ENCODE measurements at places on chromosomes 5 and 9. TPM values are rescaled to one million over a fixed set of nuclear protein-coding genes. Genes with fewer than 3 reads are reported as not detected.

SHOC1 gene
- total RNA-seq, result not detected

PCDHA5 gene
- total RNA-seq, result not detected

C5orf52 gene
- total RNA-seq, result not detected

PCDHGB1 gene
- total RNA-seq, result 0.62 TPM

CCL27 gene
- not detected for total RNA-seq

HMMR gene
- 31.0 TPM for total RNA-seq

SHC3 gene
- 2.0 TPM for total RNA-seq

PDCD1LG2 gene
- 9.5 TPM for total RNA-seq

DNA sequence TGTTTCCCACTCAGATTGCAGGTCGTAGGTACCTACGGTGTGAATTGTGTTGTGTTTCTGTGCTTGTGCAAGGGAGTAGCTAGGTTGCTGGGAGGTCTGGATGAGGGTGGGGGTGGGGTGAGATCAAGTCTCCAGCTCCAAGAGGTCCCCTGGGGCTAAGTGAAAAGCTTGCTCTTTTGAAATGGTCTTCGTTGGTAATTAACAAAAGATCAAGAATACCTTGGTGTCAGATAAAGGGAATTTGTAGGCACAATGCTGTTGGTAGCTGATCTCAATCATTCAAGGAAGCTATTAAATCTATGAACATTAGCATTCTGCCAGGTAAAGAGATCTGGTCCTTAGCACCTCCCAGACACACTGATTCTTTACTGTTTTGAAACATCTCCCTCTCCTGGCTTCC is 928 bp upstream of the PCDHGC4 start:
- no peak for DNase-seq

GRCh38 chr5:126354012-126354857 is 69.0 kb upstream of the GRAMD2B start:
- DNase-seq, result peak; percentile 74

DNA sequence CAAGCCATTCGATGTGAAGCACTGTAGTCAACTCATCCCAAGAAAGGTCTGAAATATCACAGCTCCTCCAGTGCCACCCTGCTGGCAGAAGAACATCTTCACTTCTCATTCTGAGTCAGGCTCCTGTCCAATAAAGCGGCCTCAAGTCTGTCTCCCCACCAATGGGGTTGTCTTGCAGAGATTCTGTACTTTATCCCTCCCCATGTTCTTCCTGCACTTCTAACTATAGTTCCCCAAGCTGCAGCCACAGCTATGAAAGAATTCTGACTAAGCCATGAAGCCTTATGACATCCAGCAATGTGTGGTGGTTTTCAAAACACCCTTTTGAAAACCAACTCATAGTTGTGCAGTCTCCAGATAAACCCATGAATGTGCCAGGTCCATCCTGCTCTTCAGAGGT is 6.8 kb downstream of the MACROH2A1 start:
- DNase-seq, result no peak

DNA sequence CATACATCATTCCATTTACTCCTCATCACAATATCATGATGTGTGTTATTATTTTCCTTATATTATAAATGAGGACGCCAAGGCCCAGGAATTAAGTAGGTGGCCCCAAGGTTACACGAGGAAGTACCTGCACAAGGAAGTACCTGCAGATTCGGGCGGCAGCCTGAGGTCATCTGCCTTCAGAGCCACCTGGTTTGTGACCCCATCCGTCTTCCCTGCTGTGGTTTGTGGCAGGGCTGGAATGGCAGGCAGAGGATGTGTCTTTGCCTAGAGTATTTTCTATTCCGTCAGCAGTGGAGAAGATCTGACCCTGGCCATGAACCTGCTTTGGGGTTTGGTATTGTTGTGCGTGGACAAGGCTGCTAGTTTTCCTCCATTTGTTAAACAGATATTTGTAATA is 59.7 kb downstream of the PDZD2 start:
- no peak for DNase-seq

DNA sequence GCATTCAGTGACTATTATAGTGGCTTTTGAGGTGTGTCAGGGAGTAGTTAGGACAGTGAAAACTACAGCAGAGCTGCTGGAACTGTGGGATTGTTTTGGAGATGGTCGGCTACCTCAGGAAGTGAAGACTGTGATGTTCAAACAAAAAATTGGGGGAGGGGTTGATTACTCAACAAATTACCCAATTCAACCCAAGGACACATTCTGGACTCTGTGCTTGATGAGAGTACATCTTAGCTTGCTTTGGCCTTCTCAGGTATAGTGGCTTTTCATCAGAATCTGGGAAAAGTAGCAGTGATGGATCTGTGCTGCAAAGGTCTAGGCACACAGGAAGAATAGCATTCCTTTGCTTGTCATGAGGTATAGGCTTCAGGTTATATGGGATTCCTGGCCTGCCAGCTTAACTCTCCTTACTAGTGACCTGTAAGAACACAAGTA is 47.0 kb downstream of the SLC44A1 start:
- DNase-seq, result no peak

GRCh38 chr5:124823380-124823779 is 76.9 kb upstream of the ZNF608 start:
- DNase-seq, result peak; percentile 4

GRCh38 chr9:88193766-88194165 is 55.5 kb upstream of the SPATA31C2 start:
- no peak for DNase-seq

- DNase-seq, result no peak
These were observed 32.3 kb downstream of the ATP6V0E1 start for GRCh38 chr5:173015598-173016455.

- DNase-seq, result peak; percentile 48
These were observed 1.3 kb upstream of the RNU6ATAC start for GRCh38 chr9:134165357-134166315.

DNA sequence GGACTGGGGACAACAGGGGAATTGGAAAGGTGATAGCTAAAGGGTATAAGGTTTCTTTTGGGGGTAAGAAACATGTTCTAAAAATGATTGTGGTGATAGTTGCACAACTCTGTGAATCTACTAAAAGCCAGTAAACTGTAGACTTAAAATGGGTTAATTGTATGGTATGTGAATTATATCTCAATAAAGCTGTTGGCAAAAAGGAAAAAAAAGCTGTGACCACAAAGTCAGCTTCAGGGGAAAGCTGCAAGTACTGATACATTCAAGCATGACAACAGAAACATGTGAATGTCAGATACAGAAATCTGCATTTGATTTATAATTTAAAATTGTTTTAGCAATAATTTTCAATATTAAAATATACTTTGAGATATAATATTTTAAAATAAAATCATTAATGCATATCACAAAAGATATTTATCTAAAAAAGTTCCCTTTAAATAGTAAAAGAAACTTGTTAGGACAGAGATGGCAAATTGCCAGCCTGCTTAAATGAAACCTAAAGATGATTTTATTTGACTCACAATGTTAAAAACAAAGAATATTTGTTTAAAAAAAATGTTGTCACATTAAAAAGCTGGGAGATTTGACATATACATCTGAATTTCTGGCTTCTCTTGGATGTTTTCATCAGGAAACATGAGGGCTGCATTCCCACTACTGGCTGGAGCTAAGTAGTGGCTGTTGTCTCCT is 66.0 kb downstream of the TBCA start:
- DNase-seq, result no peak

DNA sequence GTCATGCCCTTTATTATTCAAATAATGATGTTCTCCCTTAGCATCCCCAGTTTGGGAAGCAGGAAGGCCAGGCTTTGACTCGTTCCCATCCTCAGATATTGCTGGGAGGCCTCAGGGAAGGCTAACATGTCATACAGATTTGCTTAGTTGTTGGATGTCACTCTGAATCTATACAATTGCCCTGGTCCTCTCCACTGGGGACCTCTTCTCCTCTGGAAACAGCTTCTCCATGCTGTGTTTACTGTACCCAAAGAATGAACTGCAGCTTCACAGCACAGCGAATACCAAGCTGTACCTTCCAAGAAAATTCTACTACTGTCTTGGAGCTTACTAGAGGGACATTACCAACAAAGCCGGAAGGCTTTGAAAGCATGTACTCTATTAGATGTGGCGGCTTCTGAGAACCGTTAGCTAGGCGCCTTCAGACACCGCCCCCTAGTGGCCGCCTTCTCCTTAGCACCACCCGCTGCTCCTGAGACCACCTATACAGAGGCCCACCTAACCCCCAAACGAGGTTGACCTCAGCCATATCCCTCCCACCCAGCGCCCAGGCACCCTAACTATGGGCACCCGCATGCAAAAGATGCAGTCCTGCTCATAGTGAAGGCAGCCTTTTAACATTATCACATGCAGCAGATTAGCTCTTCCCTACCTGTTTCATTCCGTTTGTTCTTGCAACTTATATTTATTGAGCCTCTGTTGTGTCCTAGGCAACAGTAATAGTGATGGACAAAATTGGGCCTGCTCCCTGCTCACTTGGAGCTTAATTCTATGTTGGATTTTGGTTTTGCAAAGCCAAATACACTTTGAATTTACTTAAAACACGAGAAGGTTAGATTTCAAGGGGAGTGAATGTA is 34.9 kb upstream of the FOXI1 start:
- peak; percentile 56 for DNase-seq

DNA sequence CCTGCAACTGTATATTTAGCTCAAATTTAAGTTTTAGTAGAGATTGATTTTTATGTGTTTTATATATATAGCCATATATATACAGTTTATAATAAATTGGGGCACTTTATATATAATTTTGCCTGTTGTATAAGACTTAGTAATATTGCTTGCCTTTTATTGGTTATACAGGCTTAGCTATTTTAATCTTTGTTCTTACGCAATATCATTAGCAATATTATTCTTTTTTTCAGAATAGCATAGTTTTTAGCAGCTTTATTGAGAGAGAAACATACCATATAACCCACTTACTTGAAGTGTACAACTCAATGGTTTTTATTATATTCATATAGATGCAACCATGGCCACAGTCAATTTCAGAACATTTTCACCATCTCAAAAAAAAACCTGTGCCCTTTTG is 28.0 kb downstream of the CDO1 start:
- no peak for DNase-seq

GRCh38 chr5:166992874-166993722 is 1298.3 kb upstream of the WWC1 start:
- DNase-seq, result no peak

Measured in endothelial cell of umbilical vein (primary cell).